Ovary (tissue), 10 donors: ENCODE measurements at places on chromosomes 3 and 15. TPM values are rescaled to one million over a fixed set of nuclear protein-coding genes. Genes with fewer than 3 reads are reported as not detected.

DNA sequence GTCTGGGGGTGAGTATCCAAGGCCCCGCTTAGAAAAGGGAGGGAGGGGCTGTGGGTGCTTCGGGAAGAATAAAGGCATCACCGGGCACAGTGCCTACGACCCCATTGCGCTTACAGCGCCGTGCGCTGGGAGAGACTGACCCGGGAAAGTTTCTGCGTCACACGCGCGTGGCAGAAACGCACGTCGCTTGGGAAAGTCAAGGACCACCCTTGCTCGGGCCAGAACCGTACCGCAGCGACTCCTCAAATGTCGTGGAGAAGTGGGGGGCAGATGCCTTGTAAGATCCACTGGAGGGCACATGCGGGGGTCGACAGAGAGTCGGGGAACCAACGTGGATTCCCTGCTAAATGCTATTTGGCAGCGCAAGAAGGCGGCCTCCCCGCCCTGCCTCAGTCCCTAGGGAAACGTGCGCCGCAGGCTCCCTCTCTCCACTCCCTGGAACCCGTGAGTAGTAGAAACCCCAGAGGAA is 2.4 kb downstream of the ADAMTS9 start:
- DNase-seq: peak; percentile 85

MKRN2 gene
- polyA plus RNA-seq: 24.2 TPM

DNAJC17 gene
- polyA plus RNA-seq: 26.9 TPM

ISLR2 gene
- 0.27 TPM for polyA plus RNA-seq

- DNase-seq: peak; percentile 63
Measured at GRCh38 chr15:95470997-95471689, 859.4 kb upstream of the NR2F2 start.

CEP63 gene
- polyA plus RNA-seq: 18.8 TPM

DNA sequence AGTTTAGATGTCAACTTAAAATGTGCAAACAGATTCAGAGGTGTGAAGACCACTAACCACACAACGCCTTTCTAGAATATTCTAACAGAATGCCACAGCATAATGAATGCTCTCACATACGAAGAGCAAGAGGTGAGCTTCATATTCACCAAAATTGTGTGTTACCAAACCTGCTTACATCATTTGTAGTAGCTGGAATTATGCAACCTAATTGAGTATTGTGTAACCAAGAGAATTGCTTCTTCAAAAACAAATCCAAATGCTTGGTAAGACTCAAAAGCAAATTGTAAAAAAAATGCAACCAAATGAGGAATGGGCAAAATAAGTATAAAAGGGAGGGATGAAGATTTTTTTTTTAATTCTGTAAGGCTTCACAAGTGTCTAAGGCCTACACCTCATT is 160.7 kb downstream of the TAFA4 start:
- no peak for DNase-seq

- no peak for DNase-seq
Measured at GRCh38 chr3:111827871-111828270, 31.2 kb upstream of the PHLDB2 start.

DNA sequence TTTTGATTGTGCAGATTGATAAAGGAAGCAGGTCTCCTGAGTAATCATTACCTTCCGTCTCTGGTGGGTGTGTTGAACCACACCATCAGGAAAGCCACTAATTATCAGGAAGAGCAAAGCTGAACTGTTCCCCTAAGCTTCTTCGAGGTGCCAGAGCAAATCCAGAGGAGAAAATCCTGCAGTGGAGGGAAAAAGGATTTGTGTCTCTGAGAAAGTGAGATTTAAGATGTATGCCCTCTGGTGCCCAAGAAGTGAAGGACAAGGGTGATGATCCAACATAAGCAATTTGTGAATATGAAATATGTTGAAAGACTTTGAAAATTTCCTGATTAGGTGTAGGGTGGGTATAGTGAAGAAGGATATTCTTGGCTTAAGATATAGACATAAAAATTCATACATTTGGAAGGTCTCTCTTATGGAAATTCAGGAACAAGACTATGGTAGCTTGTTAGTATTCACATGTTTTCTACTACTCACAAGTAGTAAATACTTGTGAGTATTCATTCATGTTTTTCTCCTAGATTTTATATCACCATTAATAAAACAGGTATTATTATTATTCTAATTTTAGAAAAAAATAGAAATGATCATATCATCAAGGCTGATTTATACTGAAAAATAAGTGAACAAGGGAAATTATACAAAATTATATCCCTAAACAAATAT is 34.8 kb downstream of the COMMD2 start:
- DNase-seq: peak; percentile 42

SIDT1 gene
- polyA plus RNA-seq: 1.3 TPM

EIF1B gene
- polyA plus RNA-seq: 156 TPM

SLC22A13 gene
- polyA plus RNA-seq: not detected

- no peak for DNase-seq
Measured at GRCh38 chr15:98120561-98120960, 160.1 kb downstream of the ARRDC4 start.

DNA sequence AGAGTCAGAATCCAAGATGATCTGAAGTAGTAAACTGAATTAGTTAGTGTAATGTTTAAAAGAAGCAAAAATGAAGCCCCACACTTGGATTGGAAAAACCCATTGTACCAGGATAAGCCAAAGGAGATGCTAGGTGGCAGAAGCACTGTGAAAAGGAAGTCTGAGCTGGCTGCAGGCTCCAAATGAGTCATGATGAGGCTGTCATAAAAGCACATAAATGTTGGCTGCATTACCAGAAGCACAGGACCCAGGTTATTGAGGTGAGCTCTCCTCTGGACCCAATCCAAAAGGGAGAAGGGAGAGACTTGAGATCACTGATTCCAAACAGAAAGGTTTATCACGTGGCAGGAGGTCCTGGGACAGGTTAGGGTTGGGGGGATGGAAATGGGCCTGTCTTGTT is 3.2 kb upstream of the ACAN start:
- DNase-seq: no peak

GRK7 gene
- not detected for polyA plus RNA-seq

TOP2B gene
- 73.5 TPM for polyA plus RNA-seq

GRCh38 chr3:20141851-20142250 is 44.2 kb downstream of the SGO1 start:
- DNase-seq: peak; percentile 42

DNA sequence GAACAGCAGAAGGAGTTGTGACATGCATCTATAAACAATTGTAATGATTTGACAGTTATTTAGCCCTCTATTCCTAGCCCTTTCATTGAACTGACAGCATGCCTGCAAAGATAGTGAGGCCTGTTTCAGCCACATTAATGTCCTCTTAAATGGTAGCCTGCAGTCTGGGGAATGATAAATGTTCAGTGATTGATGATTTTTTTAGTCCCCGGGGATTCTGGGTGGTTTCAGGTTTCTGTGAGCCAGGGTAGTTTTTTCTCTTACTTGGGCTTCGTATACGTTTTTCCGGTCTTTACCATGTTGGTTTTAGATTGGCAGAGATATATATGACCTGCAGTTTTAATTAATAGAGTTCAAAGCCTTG is 172.0 kb downstream of the TCF12 start:
- no peak for DNase-seq

DNA sequence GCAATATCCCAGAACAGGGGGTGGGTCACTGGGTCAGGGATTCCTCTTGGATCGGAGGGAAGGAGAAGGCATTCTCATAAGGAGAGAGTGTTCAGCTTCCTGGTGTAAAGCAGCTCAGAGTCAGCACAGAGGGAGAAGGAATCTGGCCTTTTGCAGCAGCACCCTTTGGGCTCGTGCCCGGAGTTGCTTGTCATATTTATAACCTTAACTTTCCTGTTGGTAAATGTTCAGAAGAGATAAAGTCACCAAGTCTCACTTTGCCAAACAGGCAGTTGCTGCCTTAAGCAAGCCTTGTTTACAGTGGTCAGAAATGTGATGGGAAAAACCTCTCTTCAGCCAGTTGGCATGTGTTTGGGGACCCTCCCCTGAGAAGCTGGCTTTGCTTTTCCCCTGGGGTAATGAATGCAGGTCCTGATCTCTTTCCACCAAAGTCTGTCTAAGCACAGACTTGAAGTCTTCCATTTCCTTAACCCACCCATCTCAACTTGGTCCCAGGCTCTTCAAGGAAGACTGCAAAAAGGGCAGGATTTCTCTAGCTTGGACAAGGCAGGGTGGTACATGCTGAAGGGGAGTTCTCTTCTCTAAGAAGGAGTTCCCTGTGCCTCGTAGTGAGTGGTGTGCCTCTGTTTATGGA is 206.9 kb upstream of the BHLHE40 start:
- peak; percentile 93 for DNase-seq

GRCh38 chr3:140570602-140571001 is 107.3 kb upstream of the TRIM42 start:
- DNase-seq: no peak

- DNase-seq: no peak
Measured at GRCh38 chr15:25899870-25900269, 36.7 kb upstream of the ATP10A start.

CCR9 gene
- polyA plus RNA-seq: not detected

SH3GL3 gene
- 0.41 TPM for polyA plus RNA-seq

- DNase-seq: no peak
Measured at GRCh38 chr3:5317557-5317956, 130.1 kb downstream of the EDEM1 start.

- DNase-seq: no peak
Measured at GRCh38 chr3:63364910-63365309, 86.8 kb downstream of the SYNPR start.

- no peak for DNase-seq
Measured at GRCh38 chr3:2851835-2852234, 258.3 kb downstream of the IL5RA start.

- DNase-seq: no peak
Measured at GRCh38 chr3:179272385-179272784, 21.5 kb upstream of the KCNMB3 start.

DLL4 gene
- polyA plus RNA-seq: 15.7 TPM

ZNF639 gene
- 37.3 TPM for polyA plus RNA-seq

ATP2B2 gene
- polyA plus RNA-seq: 0.13 TPM

FLNB gene
- polyA plus RNA-seq: 190 TPM

FGF7 gene
- polyA plus RNA-seq: 45.3 TPM

- DNase-seq: no peak
Measured at GRCh38 chr3:113140876-113141275, 70.5 kb upstream of the BOC start.

GATM gene
- 104 TPM for polyA plus RNA-seq
